ENCODE measurements at places on chromosomes 1 and 21. TPM values are rescaled to one million over a fixed set of nuclear protein-coding genes. Genes with fewer than 3 reads are reported as not detected.

DNA sequence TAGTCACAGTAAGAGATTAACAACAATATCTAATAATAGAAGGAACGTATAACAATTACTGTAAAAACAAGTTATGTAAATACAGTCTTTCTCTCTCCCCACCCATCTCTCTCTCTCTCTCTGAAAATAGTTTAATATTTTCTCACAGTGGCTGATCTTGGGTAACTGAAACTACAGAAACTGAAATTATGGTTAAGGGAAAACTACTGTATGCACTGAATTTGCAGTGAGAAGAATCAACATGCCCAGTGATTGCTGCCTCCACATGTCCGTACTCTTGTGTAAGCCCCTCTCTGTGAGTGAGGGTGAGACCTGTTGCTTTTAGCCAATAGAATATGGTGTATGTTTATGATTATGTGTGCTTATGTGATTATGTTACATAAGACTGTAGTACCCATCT, 1.6 kb downstream of the KRTAP6-1 start:
- DNase-seq: no peak

- no peak for DNase-seq
Observed at GRCh38 chr1:43830802-43831201, 102.8 kb upstream of the ARTN start.

STRIP1 gene
- polyA plus RNA-seq: 57.4 TPM

FMO3 gene
- 0.28 TPM for polyA plus RNA-seq

PCBP3 gene
- 2.0 TPM for polyA plus RNA-seq

All from left kidney (tissue), 8 donors.